Spleen (tissue), 13 donors: ENCODE measurements at places on chromosomes 3 and 15.

DNA sequence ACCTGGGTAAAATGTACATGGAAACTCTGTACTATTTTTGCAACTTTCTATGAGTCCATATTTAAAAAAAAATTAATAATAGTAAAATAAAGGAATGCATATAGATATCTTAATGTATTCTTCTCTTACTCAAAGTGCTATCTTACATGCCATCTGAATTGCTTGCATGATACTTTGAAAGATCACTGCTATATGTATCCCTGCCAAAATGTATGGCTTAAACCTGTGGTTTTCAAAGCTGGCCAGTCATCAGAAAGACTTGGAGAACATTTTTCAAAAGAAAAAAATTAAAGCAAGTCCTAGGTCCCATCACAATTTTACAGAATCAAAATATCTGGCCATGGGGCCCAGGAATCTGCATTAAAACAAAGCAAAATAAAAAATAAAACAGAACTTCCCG, 262.1 kb downstream of the LPP start:
- no peak for DNase-seq

DNA sequence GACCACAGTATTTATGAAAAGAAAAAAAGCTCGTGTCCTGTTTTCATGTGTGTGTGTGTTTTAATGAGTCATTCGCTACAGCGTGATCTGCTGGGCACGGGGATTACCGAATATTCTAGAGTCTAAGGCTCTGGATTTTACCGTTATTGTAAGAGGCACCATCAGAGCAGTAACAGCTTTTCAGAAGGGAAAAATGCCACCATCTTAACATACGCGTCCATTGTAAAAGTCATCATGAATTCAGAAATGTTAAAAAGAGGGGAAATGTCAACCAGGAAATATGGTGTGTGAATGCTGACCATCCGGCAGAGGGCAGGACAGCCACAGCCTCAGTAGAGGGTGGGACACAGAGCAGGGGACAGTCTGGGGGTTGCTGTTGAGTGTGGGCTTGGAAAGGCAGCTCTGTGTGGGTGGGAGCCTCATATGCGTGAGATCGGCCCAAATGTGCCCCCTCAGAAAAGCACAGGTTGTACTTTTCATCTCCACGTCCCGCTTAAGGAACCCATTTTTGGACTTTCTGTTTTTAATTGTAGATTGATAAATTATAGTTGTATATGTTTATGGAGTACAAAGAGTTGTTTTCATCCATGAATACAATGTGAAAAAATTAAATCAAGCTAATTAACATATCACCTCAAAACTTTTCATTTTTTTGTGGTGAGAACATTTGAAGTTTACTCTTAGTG, 69.6 kb downstream of the ASB7 start:
- peak; percentile 32 for DNase-seq

- peak; percentile 94 for DNase-seq
Measured at GRCh38 chr3:52052831-52053306, 3.5 kb downstream of the DUSP7 start.

DNA sequence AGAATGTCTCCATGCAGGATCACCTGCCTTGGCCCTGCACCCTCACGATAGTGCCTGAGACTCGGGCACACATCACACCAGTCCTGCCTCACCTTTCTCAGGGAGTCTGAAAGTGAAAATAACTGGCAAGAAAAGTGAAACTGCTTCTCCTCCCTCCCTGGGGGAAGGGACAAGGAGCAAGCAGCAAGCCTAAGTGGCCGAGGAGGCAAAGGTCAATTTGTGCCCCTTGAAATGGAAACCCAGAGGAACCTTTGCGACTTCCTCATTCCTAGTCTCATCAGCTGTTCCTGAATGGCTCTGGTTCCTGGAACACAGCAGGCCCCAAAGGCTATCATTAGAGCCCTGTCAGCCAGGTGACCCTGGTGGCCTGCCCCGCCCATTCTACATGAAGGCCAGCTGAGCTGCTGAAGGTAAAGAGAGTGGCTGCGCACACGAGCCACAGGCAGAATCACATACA, 28.0 kb upstream of the SLCO2A1 start:
- peak; percentile 70 for DNase-seq

GRCh38 chr3:10707400-10708215, 108.4 kb upstream of the SLC6A11 start:
- no peak for DNase-seq

DNA sequence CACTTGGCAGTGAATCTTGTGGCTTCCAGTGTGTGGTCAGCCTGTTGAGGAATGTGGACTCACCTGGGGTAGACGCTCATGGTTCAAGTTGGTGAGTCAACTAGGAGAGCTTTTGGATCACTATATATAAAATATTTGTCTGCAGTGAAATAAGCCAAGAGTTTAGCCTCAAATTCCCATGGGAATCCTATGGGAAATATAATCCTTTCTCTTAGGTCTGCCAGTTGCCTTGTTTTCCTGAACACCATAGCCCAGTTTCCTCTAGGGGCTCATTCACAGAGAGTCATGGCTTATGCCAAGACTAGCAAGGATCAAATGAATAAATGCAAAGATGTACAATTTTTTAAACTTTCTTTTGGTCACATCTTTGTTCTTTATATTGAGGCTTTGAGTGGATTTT, 100.1 kb upstream of the NPHP3 start:
- DNase-seq: no peak

DNA sequence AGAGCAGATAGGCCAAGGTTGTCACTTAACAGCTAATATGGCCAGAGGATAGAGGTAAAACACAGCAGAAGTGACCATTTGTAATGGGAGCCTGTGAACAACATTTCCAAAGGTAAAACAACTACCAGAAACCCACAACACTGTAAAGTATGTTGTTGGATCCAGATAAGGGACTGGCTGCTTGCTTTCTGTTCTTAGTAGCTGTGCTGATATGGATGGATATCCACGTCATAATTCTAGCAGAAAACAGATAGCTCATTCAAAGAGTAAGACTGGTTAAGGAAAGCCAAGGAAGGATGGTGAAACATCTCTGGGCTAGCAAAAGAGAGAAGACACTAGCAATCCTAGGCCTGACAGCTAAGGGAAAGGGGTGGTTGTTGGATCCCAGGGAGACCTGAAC, 36.9 kb upstream of the SPRED1 start:
- no peak for DNase-seq

DNA sequence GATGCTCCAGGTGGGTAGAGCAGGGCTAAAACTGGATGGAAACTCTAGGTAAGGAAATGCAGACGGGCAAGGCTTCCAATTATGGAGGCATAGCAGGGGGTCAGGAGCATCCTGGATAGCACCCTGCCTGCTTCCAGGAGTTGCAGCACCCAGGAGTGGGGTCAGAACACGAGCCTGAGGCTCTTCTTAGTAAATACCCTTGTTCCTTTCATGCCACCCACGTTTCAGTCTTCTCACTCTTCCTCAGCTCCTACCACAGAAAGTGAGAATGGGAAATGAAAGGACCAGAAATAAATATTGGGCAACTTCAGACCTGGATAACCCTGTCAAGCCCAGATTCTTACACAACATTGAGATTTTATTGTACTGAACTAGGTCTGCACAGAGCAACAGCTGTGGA, 16.4 kb downstream of the CCR1 start:
- DNase-seq: no peak

DNA sequence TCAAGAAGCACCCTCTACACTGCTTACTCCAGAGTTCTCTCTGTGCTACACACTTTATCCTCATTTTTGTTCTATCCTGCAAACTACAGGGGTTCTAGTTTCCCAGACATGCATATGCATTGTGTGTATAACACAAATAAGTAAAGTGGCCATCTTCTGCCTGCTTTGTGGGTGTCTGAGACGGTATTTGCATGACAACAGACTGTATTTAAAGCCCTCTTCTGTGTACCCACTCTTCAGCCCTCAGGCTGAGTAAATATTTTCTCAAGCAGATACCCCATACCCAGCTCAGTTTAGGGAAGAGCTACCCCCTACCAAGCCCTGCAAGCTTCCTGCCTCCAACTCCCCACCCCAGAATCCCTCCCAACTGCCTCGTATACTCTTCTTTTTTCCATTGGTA, 31.7 kb downstream of the SYNPR start:
- no peak for DNase-seq

DNA sequence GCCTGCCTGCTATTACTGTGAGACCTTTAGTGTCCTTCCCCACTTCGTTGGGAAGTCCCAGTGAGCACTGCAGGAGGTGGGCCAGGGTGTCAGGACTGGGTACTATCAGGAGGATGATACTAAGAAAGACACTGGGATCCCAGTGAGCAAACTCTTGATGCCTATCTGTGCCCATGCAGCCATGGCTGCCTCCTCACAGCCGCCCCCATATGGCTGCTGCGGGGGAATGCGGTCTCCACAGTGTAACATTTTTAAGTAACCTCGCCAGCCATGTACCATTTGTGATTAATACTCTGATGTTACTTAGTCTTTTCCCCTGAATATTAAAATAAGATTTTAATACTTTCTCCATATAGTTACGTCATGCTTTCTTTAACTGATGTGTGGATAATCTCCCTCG, 312.2 kb downstream of the RYR3 start:
- no peak for DNase-seq

- DNase-seq: no peak
Measured at GRCh38 chr15:58021332-58022230, 43.9 kb downstream of the ALDH1A2 start.

GRCh38 chr3:50381383-50381782, 22.1 kb upstream of the TMEM115 start:
- DNase-seq: no peak

GRCh38 chr3:33441225-33441976, 1.2 kb upstream of the UBP1 start:
- peak; percentile 92 for DNase-seq

- DNase-seq: no peak
Measured at GRCh38 chr3:56557831-56558170, 826 bp downstream of the CCDC66 start.

- DNase-seq: no peak
Measured at GRCh38 chr15:60315878-60316277, 81.9 kb downstream of the ANXA2 start.

- DNase-seq: no peak
Measured at GRCh38 chr15:81547521-81548132, 173.6 kb upstream of the TMC3 start.

- DNase-seq: no peak
Measured at GRCh38 chr3:143170676-143171075, 51.1 kb downstream of the CHST2 start.

GRCh38 chr3:45283471-45283870, 57.4 kb upstream of the TMEM158 start:
- no peak for DNase-seq

GRCh38 chr3:10570196-10570946, 65.0 kb upstream of the ATP2B2 start:
- no peak for DNase-seq

GRCh38 chr3:136838641-136839555, 20.0 kb downstream of the SLC35G2 start:
- DNase-seq: no peak

DNA sequence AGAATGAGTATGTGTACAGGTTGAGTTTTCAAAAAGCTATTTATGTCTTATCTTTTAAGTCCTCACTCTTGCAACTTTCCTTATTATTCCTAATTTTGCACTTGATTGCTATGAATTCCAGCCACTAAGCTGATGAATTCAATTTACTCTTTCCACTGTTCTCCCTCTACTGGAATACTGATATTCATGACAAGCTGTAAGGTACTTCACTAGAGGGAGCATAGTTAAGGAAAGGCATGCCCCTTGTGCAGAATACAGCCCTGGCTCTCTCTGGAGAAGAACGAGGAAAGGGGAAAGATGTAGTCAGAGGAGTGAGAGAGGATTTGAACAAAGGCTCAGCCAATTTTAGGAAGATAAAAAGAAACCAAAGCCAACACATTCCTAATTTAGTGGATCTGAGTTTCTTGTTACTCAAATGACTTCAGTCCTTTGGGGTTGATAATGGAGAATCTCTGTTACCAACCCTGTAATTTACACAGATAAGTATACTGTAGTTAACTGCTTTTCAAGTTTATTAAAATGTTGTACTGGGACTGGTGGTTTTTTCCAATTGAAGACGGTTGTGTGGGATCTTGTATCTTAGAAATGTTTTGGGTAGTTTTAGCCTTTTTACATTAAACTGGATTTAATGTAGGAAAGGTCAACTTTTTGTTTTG, 4.0 kb downstream of the SCAANT1 start:
- no peak for DNase-seq

- DNase-seq: peak; percentile 86
Measured at GRCh38 chr15:63605816-63606215, 8.6 kb downstream of the FBXL22 start.

DNA sequence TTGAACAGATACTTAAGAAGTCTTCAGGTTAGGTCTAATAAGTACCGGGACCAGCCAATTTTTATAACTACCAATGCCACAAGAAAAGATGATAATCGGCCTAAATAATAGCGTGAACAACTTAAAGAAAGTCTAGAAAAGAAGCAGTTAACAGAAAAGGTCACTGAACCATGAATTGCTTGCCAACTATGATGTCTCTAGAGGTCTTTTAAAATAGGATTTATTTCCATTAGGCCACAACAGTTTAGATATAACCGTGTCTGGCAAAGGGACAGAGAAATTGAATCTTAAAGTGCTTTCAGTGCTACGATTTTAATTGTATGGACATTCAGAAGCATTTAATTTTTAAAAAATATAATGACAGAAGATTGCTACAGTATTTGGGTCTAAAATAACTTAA, 1070.4 kb downstream of the ROBO1 start:
- DNase-seq: no peak

GRCh38 chr3:127964816-127965215, 49.8 kb downstream of the KBTBD12 start:
- DNase-seq: no peak

DNA sequence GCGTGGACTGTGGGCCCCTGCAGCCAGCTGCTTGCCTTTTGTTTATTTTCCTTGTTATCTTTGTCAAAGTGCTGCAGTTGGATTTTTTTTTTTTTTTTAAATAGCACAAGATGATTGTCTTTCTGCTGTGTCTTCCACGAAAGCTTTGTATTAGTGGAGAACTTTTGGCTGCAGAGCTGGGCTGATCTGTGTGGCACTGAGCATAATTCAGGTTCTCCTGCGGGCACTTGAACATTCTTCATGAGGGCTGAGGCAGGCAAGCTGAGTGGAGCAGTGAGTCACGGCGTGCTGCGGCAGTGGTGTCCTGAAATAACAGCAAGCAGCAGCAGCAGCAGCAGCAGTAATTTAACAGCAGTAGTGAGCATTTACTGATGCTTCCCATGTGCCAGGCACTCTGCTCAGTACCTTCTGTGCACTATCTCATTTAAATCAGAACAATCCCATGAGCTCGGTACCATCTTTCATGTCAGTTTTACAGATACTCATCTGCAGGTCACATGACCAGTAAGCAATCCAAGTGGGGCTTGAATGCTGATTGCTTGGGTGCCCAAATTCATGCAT, 45.8 kb downstream of the MITF start:
- no peak for DNase-seq

GRCh38 chr3:127419641-127420553, 132.1 kb upstream of the PRR20G start:
- peak; percentile 54 for DNase-seq

DNA sequence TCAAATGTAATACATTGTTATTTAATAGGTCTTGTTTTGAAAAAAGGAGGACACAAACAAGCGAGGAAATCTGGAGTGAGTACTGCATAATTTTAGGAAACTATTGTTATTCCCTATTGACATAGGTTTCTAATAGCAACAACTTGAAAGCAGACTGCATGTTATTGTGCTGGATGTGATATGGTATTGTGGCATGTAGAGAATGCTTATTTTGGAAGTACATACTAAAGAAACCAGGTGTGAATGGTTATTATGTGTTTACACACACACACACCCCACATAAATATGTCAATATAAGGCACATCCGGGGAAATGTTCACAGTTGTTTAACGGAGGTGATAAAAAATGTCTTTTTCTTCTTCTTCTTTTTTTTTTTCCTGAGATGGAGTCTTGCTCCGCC, 5.9 kb upstream of the MORF4L1 start:
- DNase-seq: no peak
